Activated CD8-positive, alpha-beta memory T cell treated with anti-CD3 and anti-CD28 coated beads for 4 hours (primary cell): ENCODE measurements at places on chromosomes 2 and 18.

DNA sequence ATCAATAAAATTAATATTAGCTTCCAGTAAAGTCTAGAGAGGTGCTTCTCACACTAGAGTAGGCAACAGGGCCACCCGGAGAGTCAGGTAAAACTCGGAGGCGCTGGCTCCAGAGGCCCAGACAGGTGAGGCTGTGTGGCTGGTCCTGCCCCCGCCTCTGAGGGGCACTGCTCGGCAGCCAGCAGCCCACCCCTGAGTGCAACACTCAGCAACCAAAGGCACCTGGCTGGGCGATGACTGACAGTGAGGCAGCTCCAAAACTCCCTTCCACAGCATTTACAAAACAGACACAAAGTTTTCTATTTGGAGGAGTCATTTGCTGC is 138.8 kb upstream of the ID2 start:
- no peak for DNase-seq

GRCh38 chr2:178197791-178198190 is 3.5 kb downstream of the OSBPL6 start:
- no peak for DNase-seq

DNA sequence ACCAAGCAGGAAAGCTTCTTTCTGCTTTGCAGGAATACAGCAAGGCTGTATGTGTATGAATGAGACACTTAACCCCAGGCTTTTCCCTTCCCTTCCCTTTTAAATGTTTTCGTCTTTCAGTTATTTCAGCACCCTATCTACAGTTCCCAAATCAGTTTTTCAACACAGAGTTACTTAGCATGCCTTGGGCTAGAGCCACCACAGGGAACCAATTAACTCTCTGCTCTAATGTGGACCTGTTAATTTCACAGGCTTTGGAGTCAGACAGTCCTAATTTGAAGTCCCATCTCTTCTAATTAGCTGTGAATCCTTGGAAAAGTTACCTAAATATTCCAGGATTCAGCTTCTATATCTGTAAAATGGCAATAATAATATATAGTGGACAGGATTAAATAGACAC is 89.2 kb upstream of the REG3A start:
- no peak for DNase-seq

- DNase-seq, result no peak
Observed at GRCh38 chr2:201220102-201220570, 37.2 kb downstream of the CASP10 start.

DNA sequence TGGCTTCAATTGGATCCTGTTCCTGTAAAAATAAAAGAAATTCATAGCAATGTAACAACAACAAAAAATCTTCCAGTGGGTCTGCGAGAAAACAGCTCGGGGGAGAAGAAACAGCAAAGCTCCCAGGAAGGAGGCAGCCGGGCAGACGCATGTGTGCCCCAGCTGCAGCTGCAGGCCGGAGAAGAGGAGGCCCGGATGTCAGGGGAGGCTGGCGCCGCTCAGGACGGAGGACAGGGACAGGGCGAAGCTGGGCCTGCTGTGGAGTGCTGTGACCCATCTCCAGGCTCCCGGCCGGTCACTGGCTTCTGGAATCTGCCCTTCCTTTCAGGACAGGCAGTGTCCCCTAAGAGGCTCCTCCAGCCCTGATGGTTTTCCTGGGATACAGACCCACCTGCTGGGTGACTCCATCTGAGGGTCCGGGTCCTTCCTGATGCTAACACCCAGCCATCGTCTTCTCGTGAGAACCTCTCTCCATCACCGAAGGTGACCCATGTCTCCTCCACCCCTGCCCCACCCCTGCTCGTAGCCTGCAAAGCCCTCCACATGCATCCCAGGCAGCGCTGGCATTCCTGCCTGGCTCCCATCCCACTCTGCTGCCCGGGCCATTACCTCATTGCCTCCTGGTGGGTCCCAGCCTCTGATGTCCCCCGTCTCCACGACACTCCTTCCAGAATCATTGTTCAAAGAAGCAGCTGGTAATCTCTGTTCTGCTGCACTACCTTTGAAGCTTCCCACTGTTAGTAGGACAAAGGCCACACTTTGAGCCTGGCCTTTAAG is 145.4 kb upstream of the TWIST2 start:
- DNase-seq, result no peak

- DNase-seq, result no peak
Observed at GRCh38 chr18:34543356-34543755, 166.7 kb upstream of the DTNA start.
